Kidney glomerular epithelial cell (primary cell): ENCODE measurements at places on chromosomes 6 and 20.

DNA sequence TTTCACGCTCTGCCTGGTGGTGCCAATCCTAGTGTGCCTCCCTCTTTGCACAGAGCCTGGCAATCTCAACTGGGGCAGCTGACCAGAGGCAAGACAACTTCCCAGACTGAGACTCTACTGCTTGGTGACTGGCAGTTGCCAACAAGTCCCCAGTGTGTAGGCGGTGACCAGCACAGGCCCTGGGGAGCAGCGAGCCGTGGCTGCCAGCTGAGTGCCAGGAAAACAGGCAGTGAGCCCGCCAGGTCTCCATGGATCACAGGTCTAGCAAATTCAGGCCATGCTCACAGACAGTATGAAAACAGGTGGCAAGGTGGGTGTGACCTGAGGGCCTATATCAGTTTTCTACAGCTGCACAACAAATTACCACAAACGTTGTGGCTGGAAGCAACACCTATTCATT, 289.9 kb downstream of the KIF16B start:
- no peak for DNase-seq

DNA sequence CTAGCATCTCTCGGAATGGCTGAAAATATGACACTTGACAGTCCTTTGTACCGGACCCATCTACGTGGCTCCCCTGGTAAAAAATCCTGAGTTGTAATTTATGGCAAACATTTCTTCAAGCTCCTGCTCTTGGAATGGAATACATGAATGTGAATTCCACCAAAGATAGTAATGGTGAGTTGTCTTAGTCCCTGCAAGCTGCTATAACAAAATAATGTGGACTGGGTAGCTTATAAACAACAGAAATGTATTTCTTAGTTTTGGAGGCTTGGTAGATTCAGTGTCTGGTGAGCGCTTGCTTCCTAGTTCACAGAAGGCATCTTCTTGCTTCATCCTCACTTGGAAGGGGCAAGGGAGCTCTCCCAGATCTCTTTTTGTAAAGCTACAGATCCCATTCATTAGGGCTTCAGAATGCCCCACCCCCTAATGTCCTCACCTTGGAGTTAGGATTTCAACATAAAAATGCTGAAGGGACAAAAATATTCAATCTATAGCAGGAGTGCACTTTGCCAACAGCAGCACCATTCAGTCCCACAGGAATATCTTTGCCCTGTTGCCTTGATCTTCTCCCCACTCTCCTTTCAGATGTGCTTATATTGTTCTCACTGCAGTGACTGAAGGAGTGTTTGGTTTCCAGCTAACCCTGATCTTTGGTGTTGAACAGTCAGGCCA, 167.8 kb upstream of the HDAC2 start:
- DNase-seq = no peak

DNA sequence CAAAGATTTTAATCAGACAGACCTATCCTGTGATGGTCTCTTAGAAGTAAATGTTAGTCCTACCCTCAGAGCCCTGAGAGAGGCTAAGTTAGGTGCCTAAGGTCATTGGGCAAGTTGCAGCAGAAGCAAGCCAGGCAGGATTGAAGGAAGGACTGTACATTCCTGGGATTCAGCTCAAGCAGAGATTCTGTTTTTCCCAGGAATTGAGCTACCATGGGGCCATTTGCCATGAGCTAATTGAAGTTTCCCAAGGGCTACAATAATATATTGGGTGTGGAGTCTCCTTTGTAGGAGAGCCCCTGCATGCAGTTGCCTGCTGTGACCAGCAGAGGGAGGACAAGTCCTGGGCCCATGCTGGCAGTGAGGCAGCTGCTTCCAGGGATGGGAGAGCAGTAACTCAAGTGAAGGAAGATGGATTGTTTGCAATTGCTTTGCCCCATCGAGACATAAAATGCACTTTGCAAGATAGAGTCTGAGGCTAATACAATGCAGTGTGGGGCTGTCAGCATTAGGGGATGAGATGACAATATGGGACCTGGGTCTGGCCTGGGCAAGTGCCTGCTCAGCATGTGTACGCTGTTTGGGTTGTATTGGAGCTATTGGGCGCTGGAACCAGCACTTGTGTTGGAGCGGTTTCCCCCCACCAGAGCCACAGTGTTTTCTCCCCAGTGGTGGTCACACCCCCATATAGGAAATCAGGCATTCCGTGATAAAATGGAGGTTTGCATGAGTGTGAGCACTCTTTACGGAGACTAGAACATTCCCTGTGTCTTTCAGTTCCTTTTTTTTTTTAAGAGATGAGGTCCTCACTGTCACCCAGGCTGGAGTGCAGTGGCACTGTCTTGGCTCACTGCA, 27.9 kb downstream of the DNMT3B start:
- DNase-seq = peak; percentile 53

- DNase-seq = no peak
These were observed 989.0 kb upstream of the MANEA start for GRCh38 chr6:94588301-94588700.

DNA sequence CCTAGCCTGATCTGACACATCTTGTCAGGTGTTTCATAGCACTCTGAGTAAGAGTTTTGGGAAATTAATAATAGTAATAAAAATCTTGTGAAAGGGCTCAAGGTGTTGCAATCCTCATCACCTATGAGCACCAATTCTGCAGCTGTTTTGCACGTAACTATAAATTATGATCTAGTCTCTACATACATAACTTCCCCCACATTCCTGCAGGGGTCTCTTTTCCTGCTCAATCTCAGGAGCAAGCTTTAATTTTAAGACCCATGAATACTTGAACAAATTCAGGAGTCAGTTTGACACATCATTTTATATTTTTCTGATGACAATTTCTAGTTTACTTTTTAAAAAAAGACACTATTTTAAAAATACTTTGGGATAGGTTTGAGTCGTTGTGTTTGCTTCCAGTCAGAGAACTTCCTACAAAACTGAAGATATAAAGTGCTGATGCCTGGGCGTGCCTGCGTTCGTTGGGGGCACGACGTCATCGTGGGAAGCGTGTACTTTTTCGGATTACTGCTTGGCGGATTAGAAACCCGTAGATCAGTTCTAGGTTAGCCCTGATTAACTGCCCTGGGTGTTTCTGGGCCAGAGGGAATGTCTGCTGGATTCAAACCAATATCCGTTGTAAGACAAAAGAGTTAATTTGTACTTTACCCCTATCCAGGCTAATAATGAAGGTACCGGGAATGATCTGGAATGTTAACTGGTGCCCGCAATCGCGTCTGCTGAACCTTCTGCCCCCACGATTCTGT, 1.0 kb upstream of the E2F3 start:
- no peak for DNase-seq

- DNase-seq = no peak
These were observed 43.9 kb downstream of the SCML4 start for GRCh38 chr6:107780226-107780625.

- DNase-seq = no peak
These were observed 6.7 kb downstream of the DNPH1 start for GRCh38 chr6:43222418-43223059.

- DNase-seq = peak; percentile 79
These were observed 38.0 kb downstream of the TMEM170B start for GRCh38 chr6:11575408-11576033.

GRCh38 chr6:138307816-138308730, 69.6 kb upstream of the SMIM28 start:
- DNase-seq = no peak

DNA sequence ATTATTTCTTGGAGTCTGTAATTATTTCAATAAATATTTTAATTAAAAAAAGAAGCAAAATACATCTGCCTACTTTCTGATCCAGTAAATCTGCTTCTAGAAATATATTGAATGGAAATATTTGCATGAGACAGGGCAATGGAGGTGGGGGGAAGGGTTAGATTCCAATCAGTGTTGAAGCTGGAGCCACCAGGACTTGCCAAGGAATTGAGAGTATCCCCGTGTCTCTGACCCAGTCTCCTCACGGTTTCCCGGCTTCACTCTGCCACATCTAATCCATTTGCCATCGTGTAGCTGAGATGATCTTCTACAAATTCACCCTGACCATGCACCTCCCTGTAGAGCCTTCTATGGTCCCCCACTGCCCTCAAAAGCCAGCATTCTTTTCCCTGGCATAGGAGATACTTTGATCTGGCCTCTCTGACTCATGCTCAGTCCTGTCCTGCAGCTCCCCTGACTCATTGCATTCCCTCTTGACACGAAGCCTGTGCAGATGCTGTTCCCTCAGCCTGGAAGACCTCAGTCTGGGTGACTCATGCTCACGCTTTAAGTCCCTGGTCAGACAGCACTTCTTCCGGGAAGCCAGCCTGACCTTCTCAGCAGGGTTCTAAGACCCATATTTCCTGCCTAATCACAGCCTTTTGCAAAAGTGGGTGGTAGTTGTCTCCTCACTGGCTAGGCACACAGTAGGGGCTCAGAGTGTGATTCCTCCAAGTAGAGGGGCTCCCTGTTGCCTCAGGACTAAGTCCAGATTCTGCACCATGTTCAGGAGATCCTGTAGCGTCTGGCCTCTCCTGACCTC, 23.0 kb upstream of the FKBP1A start:
- DNase-seq = peak; percentile 45

DNA sequence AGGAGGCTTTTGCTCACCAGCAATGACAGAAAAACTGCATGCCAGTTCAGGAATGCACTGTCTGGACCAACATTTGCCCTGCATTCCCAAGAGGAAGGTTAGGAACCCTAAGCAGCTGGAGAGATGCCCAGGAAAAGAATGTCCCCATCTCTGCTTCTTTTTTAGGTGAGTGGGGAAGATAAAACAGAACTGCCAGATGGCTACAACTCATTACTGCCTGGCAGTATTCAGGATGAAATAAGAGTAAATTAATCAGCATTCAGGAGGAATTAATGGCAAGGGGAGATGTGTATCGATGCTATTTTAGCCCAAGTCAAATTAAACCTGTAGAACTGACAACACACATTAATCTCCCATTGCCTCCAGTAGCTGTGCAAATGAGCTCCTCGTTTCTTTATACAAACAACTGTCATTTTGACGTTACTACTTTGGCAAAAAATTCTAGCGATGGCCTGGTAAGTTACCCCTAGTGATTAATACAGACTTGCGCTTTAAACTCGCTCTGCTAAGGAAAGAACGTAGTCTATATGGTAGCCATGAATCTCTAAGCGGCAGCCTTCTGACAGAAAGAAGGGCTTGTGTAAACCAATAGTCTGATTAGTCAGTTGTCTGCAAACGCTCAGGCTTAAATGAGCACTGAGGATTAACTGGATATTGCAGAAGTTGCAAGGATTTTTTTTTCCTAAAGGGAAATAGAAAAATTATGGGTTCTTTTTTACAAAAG, 16.7 kb upstream of the SMLR1 start:
- peak; percentile 5 for DNase-seq

- DNase-seq = no peak
These were observed 92.5 kb downstream of the SCP2D1 start for GRCh38 chr20:18906046-18906445.

GRCh38 chr6:131910956-131911355, 40.2 kb downstream of the CCN2 start:
- no peak for DNase-seq

DNA sequence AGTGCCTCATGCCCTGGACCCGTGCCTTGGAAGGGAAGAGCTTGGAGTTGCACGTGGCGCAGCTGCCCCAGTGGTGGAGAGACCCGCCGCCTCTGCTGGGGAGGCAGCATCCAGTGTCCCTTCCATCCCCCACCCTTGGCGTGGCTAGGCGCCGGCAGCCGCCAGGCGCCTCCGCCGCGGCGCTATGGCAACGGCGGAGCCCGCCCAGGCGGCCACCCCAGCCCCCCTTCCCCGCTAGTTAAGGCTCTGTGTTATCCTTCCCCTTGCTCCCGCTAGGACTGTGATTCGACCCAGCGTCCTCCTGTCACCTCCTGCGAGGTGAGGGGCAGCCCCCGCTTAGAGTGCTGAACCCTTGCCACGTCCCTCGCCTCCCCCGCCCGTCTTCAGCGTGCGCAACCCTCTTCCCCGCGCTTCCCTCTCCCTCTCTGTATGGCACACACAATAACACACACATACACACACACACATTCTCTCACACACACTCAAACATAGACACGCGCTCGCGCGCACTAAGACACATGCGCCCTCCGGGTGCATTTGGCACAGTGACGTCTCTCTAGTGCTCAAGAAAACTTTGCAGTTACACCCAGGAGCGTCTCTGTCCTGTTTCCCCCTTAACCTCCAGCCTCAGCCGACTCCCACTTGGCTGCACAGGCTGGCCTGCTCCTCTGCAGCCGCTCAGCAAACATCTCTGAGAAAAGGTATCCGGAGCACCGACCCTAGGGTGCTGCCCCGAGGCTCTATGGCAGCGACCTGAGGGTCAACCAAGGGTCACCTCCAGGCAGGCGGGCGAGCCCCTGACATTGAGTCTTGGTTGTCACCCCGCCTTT, 8.5 kb downstream of the GRIK2 start:
- no peak for DNase-seq

DNA sequence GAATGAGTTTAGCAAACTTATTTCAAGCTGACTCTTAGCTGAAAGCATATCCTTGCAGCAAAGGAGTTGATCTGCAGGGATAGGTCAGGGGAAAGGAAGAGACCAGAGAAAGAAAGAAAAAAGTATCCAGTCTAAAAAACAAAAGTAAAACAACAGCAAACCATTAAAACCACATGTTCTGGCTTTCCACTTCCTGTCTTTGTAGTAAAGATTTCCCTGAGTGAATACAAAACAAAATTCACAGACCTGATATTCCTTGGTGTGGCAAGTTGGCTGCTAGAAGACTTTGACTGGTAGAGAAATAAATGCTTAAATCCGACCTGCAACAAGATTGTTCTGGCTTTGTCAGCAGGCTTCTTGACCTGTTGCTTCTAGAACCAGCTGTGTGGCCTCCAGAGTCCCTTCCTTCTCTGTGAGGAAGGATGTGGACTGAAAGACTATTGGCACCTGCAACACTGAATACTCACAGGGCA, 23.4 kb upstream of the MCM3 start:
- DNase-seq = no peak

DNA sequence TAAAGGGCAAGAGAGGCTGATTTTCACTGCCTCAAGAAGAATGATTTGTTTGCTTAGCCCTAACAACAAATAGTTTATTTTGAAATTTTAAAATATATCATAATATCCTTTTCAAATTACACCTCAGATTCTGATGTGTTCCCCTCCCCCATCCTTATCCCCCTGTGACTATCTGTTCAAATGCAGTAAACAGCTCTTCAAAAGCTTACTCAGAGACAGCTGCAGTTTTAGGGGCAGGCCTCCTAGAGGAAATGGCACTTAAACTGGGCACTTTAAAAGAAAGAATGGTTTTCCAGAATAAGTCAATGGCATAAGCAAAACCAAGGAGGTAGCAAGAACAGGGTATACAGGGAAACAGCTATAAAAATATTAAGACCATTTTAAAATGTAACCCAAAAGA, 118.6 kb upstream of the UST start:
- DNase-seq = no peak

- no peak for DNase-seq
These were observed 1173.9 kb upstream of the CITED2 start for GRCh38 chr6:140548366-140548765.

- peak; percentile 57 for DNase-seq
These were observed 2.2 kb upstream of the PARD6B start for GRCh38 chr20:50728981-50729874.

GRCh38 chr6:101114703-101115102, 233.6 kb upstream of the ASCC3 start:
- peak; percentile 53 for DNase-seq

DNA sequence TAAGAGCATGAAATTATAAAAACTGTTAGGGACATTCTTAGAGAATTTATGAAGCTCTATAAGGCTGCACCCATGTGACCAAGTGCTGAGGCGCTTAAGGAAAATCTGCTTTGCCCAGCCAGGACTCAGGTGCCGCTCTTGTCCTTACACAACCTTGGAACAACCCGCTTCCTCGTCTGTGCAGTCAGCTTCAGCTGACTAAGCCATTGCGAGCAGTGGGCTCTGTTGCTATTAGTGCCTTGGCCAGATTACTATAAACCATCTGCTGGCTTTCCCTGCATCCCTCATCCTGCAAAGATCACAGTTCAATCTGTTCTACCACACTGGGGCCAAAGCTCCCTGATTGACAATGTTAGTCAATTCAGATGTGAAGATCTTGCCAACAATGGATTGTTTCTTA, 89.1 kb upstream of the E2F3 start:
- no peak for DNase-seq
